ENCODE measurements at places on chromosomes 16 and 17.

DNA sequence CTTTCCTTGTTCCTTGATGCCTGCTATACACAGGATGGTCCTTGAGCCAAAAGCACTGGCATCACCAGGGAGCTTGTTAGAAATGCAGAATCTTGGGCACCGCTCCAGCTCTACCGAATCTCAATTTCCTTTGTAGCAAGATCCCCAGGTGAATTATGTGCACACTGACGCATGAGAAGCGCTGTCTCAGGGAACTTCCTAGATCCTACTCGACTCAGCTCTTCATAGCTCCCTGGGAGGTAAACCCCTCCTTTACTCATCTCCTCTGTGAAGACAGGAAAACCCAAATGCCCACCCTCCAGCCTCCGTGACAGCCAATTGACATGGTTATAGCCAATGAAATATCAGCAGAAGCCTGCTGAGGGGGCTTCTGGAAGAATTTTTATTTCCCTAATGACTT lies 4.1 kb downstream of the USP31 start:
- peak; percentile 85 for DNase-seq

DNA sequence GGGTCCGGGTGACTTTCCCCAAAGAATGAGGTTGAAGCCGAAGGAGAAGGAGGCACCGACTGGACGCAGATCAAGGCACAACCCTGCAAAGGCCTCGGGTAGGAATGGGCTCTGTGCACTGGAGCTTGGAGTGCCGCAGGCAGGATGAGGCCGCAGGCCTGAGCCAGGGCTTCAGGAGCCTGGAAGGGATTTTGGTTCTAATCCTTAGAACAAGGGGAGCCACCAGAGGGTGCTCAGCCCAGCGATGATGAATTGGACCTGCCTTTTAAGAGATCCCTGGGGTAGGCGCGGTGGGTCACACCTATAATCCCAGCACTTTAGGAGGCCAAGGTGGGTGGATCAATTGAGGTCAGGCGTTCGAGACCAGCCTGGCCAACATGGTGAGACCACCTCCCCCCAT lies 8.1 kb downstream of the CIBAR2 start:
- DNase-seq = no peak

DNA sequence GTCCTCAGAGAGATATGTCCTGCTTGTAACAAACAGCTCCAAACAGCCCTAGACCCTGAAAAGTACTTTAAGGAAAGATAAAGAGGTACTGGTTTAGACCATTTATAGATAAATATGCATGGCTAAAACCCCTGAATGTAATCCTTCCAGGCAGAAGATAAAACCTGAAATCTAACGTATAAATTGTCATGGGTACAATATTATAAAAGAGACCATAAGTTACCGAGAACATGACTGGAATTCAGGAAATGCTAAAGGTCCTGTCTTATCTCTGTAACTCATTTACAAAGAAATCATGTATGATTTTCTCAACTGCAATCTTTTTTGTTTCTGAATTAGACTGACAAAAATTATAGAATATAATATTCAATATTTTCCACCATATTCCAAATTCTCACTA lies 9.2 kb upstream of the KANSL1 start:
- no peak for DNase-seq

DNA sequence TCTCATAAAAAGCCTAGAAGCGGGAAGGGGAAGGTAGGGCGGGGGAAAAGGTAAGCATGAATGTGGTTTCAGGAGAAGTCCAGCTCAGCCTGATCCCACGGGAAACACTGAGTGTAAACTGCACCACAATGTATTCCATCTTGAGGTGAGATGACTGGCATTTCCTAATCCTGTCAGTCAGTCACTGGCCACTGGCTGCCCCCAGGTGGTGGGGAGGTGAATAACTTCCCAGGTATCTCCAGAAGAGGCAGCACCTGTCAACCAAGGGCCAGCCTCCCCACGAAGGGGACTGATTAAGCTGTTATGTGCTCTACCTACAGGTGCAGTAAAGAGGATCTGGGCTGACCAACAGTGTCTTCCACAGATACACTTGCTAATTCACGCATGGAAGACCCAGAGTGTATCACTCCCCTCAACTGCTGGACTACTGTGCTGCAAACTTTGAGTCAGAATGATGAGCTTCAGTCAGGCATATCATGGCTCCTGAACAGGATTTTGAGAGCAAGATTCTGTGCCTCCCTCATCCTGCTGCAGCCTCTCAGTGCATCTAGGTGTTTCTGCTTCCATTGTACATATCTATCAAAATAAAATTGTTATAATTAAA lies 108.5 kb upstream of the CCL2 start:
- peak; percentile 15 for DNase-seq
